ENCODE measurements at places on chromosomes 6 and 20.

DNA sequence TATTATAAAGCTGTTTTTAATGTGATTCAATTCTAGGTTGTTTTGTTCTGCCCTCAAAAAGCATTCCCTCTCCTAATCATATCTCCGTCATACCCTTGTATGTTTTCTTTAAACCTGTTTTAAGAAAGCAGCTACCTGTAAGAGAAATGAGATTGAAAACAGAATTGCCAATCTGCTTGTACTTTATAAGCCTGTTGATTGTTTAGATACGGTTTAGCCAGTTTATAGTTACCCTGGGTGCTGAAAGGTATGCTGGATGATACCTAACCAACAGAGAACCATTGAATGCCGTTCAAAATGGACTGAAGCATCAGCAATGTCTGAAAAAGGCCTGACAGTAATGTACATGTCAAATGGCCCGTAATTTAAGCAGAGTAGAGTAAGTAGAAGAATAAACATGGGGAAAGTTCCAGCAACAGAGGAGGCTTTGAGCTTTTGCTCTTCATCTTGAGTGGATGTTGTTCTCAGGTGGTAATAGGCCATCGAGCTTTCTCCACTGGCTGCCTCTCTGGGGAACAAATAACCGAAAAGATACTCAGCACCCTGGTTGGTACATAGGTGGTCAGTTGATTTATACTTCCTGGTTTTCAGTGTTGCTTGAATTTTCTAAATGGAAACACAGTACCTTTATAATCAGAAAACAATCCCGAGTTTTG is 27.5 kb downstream of the PTPN1 start:
- no peak for DNase-seq

- DNase-seq, result peak; percentile 95
Observed at GRCh38 chr20:19807191-19807945, 49.3 kb downstream of the RIN2 start.

DNA sequence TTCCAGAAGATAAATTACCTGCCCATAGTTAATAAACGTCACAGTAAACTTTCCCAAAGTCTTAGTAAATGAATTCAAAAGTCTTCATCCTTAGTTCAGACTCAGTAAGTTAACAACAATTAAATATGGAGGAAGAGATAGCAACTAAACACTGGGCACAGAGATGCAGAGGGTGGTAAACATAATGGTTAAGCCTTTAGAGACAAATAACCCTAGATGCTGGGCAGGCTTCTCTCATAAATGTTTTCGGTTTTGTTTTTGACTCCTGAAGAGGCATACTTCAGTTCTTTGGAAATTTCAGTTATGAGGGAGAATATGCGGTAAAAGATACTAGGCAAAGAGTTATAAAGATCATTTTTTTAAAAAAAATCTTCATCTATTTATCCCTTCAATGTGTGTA is 369.8 kb downstream of the FRK start:
- DNase-seq, result no peak

DNA sequence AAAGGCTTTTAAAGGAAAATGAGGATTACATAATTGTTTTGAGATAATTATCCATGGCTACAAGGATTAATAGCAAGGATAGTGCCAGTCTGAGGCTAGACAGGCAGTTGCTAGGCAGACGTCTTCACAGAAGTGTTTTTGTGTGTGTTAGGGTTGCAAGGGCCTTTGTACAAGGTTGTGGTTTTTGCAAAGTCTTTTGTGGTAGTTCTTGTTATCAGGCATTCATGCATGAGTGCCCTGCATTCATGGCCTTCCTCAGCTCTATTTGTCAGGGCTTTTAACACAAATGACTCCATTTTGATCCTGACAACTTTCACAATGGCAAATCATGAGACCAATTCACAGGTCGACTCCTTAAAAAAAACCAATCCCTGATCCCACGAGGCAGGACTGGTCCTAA is 68.1 kb upstream of the TXNDC5 start:
- DNase-seq, result peak; percentile 33

GRCh38 chr20:61419010-61419409 is 166.9 kb downstream of the CDH4 start:
- no peak for DNase-seq

GRCh38 chr6:35215665-35216411 is 2.1 kb downstream of the SCUBE3 start:
- no peak for DNase-seq

DNA sequence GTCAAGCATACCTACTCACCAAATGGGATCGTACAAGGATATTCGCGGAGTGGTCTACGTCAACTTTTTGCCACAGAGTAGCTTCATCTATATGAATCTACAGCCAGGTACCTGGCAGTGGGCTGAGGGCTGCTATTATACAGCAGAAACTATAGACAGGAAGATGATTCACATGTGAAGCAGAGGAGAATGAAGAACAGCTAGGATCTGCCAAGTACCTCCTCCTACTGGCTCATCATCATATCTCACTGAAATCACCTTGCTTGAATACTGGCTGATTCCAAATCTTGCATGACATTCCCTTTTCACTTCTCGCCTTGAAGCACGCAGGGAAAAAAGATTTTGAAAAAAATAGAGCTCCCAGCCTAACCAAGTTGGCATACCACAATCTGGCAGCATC is 488.7 kb upstream of the NRSN1 start:
- peak; percentile 17 for DNase-seq

DNA sequence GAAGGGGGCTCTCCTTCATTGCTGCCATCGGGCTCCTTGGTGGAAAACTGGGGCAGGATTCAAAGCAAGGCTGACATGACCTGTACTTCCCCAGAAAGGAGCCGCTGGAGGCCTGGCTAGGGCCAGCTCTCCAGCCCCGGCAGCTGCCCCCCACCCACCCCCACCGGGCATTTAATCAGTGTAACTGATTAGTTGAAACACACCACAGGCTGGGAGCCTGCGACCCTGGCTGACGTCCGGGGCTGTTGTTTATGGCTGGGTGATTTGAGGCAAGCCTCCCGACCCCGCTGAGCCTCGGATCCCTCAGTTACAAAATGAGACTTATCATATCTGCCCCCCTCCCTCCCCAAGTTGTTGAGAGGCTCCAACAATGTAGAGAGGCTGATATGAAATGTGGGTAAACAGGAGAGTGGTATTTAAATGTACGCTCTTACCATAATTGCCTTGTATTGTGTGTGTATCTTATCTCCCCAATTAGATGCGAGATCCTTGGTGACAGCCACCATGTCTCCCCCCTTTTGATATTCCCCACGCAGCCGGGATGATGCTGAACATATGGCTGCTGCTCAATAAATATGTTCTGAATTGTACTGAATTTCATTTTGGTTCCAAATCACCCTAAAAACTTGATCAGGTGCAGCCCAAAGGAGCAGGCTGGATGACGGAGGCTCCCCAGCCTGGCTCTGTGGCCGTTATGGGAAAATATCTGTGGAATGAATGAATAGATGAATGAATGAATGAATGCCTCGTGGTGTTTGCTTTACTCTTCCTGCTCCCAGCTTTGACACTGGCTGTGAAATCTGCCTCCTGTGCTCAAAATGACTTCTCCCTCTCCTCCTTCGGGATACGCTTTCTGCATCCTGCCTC is 31.8 kb upstream of the APCDD1L start:
- DNase-seq, result no peak

DNA sequence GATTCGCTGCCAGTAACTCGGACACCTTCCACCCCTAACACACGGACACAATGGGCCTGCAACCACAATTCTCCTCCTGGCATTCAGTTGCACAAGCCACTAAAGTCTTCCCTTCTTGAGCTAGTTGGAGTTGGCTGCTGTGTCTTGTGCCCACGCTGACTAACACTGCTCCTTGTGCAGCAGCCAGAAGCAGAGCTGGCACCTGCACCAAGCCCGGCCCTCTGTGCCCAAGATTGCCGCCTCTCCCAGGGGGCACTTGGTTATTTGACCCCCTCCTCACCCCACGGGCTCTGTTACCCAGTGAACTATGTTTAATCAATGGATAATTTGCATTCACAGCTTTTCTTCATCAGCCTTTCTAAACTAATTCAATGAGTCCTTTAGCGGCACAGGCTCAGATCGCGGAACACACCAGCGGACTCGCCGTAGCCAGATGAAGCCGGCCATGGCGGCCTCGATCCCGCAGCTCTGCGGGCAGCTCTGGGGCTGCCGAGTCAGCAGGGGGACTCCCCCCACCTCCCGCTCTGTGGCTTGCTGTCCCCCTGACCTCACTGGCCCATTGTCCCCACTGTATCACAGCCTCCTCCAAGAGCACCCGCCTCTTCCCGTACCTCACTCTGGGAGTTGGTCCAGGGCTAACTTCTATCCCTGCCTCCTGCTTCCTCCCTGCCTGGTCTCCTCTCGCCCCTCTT is 94.8 kb upstream of the AFDN start:
- no peak for DNase-seq

DNA sequence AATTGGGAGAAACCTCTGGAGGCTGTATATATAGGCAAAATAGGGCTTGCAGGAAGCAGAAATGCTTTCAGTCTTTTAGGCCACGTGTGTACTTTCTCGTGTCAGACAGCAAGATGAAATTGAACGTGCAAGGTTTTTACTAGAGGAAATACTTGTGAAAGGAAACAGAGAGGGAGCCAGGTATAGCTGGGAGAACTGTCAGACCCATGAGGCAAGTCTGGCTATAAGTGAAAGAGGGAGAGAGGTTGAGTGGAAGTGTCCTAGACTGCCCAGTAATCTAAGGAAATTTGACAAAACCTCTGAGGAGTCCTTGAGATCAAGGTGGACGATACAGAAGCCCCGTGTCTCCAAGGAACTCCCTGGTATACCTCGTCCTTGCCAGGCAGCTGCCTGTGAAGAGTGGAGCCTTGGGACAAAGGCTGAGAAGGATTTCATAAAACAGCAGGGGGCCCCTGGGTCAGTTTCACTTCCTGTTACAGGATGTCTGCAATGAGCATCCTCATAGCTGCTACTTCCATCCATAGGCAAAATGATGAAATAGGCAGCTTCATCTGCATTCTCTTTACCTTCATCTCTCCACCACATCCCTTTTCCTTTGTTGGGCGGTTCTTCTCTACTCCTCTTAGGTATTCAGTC is 114.4 kb upstream of the MAP3K7 start:
- peak; percentile 48 for DNase-seq

GRCh38 chr20:53296025-53296424 is 297.6 kb downstream of the ZNF217 start:
- no peak for DNase-seq

DNA sequence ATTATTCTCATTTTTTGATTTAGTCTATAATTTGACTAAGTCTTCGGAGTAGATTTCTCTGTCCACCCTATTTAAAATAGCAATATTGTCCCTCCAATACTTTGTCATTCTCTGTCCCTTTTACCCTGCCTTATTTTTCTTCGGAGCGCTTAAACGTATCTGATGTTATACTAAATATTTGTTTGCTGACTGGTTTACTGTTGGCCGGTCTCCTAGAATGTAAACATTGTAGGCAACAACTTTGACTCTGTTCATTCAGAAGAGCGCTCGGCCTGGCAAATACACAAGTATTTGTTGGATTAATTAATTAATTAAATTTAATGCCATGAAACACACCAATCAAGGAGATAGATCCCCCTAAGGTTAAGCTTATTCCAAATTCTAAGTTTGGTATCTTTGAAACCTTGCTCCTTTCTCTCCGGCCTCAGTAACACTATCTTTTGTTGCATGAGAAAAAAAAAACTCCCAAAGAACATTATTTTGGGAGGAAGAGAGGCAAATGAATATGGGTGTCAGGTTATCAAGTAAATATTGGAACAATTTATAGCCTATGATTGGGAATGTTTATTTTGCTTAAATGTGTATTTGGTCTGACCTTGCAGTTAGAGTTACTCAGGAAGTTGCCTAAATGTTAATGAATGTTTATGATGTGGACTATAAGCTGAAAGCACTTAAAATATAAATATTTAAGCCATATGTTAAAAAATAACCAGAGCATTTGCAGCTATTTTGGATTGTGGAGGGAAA is 231.1 kb downstream of the SOX4 start:
- DNase-seq, result peak; percentile 87

DNA sequence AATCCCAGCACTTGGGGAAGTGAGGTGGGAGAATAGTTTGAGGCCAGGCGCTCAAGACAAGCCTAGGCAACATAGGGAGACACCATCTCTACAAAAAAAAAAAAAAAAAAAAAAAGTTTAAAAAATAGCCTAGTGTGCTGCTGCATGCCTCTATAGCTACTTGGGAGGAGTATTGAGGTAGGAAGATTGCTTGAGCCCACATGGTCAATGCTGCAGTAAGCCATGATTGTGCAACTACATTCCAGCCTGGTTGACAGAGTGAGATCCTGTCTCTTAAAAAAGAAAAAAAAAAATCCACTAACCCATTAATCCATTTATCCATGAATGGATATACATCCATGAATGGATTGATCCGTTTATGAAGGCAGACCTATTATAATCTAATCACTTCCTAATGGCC is 1064.6 kb upstream of the EYS start:
- DNase-seq, result no peak

GRCh38 chr6:108580646-108581045 is 19.9 kb downstream of the FOXO3 start:
- DNase-seq, result no peak

DNA sequence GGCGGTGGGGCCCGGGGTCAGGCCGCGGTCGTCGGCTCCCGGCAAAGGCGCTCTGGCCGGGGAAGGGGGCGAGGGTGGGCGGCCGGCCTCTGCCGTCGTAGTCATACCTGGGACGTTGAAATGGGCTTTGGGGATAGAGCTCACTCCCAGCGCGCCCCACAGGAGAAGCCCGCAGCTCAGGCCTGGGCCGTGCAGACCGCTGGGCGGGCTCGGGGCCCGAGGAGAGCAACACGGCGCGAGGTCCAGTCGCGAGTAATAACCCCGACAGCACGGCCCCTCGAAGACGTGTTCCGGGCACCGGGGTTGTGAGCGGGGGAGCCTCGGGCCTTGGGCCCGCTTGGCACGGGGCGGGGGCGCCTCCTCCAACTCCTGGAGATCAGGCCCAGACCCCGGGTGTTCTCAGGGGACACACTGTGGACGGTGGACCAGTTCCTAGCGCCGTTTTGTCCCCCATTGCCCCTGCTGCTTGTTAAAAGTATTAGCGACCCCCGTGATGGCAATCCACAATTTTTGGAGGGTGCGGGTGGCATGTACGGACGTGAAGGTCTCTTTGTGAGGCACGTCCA is 10.9 kb downstream of the FOXC1 start:
- no peak for DNase-seq

All from NCI-H69 (cell line).